CD4-positive, alpha-beta T cell (primary cell): ENCODE measurements at places on chromosomes 12 and 14.

- DNase-seq = no peak
Observed at GRCh38 chr12:63787306-63787705, 7.6 kb downstream of the RXYLT1 start.

DNA sequence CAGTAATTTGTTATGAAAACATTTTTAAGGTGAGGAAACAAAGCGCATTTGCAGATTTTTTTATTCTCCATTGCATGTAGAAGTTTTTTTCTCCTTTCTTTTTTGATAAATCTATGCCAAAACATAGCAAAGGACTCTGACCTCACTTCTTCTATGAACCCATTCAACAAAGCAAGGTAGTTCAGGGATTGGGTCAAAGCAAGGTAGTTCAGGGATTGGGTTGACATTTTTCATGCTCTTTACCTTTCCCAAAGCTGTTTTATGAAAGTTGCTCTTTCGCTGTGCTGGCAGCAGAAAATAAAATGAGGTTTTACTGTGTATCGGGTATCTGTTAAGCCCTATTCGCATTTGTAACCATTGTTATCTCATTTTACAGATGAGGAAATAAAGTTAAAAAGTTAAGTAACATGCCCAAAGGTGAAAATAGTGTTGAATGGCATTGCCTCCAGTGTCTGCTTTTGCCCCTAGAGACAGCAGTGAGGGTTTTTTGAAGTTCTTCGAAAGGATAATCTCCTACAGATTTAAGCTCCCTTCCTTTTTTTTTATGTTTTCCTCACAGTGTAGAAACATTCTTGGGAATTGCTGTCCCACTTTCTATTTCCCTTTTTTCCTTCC, 10.6 kb downstream of the STRAP start:
- no peak for DNase-seq

GRCh38 chr12:114580306-114580705, 103.7 kb downstream of the TBX3 start:
- DNase-seq = no peak

DNA sequence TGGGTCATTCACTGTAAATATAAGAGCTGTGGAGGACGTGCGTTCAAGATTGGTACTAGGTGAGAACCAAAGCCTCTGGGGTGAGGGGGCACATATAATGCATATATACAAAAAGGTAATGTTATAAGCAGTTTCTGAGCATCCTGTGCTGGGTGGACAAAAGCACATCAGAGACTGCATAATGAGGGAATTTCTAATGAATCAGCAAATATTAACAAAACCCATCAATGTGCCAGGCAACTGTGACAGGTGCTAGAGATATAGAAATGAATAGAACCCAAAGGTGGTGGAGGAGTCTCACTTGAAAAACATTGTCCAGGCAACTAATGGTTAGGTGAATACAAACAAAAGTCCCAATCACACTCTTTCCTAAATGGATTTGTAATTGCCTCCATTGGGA, 74.7 kb downstream of the GPR65 start:
- DNase-seq = no peak

DNA sequence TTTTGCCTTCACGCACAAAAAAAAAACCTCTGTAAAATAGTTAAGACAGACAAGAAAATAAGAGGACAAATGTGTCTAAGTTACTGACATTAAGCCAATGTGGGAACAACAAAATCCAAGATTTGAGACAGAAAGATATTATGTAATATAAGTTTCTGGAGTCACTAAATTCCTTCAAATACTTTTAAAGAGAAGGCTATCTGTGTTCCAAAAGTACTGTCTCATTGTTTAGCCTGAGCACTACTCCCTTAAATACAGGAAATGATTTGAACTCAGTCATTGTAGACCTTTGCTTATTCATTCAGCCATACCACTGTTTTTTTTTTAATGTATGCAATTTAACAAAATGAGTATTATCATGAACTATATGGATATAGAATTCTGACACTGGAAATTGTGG, 82.7 kb upstream of the KITLG start:
- DNase-seq = no peak

DNA sequence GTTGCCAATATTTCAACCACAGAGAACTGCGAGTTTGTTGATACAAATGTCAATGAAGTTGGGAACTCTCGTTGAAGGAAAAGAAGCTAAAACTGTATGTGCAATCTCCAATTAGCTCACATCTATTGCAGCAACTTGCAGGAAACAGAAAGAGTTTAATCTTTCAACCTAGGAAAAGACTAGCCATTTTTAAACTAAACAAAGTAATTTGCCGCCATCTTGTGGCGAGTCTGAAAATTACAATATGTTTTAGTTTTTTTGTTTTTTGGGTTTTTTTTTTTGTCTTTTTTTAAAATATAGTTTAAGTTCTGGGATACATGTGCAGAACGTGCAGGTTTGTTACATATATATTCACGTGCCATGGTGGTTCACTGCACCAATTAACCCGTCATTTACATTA, 131.2 kb upstream of the FOXG1 start:
- no peak for DNase-seq

DNA sequence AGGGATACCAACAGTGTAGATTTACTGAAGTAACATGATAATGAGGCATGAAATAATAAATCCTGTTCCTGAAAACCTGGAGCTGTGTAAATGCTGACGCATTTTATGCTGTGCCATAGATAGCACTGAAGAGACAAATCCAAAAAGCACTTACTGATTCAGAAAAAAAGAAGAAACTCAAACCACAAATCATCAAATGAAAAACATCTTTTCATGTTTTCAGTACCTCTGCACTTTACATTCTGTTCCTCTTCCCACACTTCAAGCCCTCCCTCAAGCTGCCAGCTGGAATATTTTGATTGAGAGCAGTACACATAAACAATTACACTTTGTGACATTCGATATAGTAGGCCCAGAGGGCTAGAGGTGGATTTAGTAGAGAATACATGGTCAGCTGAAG, 362.3 kb downstream of the NAV3 start:
- DNase-seq = no peak

DNA sequence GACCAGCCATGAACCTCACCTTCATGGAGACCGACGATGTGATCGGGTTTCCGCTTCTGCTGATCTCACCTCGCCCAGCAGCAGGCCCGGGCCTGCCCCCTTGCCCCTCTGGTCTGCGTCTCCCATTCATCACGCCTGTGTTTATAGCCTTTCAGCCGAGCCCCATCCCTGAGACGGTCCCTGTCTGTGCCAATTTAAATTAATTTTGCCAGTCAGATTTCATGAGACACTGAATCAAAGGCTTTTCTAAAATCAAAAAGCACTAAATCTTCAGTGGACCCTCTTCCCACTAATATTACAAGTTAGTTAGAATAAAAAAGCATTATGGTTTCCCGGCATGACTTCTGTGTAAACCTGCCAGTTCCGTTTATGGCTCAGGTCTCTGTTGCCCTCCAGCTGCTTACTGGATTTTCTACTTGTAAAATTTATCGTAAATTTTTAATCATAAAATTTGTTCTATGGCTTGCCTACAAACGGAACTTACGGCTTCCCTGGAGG, 155.9 kb downstream of the ESRRB start:
- DNase-seq = no peak

DNA sequence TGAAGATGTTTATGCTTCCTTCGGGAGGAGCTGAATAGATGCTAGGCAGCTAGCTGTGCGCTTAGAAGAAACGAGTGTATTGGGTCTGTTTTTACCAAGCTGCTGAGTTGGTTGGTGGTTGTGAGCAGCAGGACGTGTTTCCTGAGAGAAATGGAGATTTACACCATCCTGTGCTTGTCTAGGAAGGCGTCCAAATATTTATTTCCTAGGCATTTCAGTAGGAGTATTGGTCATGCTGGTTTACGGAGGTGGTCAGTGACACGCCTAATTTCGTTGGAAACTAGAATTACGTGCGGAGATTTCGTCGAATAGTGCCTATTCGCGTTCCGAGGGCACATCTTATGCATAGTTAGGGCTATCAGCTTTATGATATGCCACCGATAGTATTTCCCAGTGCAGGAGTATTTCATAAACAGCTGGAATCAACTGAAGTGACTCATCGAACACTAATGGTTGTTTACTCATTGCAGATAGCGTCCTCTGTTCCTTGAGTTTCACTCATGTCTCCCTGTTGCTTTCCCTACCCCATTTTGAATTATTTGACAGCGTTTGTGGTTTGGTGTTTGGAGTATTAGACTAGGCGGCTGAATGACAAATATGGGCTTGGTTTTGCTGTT, 780 bp downstream of the TBC1D15 start:
- DNase-seq = no peak

GRCh38 chr14:74547331-74547927, 53.9 kb downstream of the ISCA2 start:
- no peak for DNase-seq

DNA sequence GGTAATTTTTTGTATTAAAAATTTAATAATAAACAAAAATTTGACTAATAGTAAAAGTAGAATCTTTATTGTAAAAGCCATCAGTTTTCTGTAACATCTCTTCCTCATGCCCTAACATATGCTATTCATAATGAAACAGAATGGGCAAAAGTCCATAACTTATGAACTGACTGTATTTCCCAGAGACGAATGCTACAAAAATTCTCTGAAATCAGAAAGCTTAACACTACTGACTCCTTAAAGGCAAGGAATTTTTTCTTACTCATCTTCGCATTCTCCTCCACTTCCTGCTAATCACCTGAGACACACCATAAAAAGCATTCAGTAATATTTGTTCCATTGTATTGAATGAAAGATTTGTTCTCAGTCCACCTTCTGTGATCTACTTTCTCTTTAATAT, 17.6 kb downstream of the MON2 start:
- no peak for DNase-seq

DNA sequence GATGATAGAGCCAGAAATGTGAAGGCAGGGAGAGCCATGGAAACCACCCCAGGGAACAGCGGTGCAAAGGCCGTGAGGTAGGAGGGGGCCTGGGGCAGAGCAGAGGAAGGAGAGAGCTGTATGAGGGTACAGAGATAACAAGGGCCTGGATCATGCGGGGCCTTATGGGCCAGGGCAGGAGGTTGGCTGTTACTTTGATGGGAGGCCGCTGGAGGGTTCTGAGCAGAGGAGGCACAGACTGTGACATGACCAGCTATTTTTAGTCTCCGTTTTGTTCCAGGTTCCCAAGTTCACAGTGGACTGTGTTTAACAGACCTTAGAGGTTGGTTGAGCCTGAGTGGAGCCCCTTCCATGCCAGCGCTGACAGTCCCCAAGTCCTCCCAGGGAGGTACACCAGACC, 118.6 kb downstream of the GCH1 start:
- no peak for DNase-seq

- no peak for DNase-seq
Observed at GRCh38 chr14:96088911-96089310, 49.7 kb downstream of the C14orf132 start.

DNA sequence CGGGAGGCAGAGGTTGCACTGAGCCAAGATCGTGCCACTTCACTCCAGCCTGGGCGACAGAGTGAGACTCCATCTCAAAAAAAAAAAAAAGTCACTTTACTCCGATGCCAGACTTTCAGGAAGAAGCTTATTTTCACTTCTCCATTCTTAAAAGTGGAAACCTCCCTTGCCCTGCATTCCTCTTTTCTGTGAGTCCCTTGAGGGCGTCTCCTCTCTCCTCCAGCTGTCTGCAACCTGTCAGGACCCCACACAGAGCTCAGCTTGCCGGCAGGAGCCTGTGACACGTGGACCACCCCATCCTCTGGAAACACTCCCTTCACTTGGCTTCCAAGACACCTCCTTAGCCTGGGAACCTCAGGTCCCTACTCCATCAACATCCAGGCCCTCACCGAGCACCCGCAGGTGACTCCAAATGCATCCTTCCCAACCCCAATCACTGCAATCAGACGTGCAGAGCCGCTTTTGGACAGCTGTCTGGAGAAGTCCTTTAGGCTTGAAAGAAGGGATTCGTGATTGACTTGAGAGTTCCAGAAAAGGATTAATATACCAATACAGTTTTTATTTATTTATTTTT, 34.3 kb downstream of the SLC15A4 start:
- DNase-seq = peak; percentile 29

GRCh38 chr12:125113263-125113662, 48.0 kb downstream of the AACS start:
- DNase-seq = no peak

GRCh38 chr14:65840786-65841185, 428.3 kb downstream of the FUT8 start:
- DNase-seq = no peak
